ENCODE measurements at places on chromosomes 7 and 10.

GRCh38 chr10:114387784-114388183 lies 16.5 kb downstream of the AFAP1L2 start:
- DNase-seq: no peak

- DNase-seq: no peak
Measured at GRCh38 chr10:91519899-91520514, 109.9 kb downstream of the HECTD2 start.

DNA sequence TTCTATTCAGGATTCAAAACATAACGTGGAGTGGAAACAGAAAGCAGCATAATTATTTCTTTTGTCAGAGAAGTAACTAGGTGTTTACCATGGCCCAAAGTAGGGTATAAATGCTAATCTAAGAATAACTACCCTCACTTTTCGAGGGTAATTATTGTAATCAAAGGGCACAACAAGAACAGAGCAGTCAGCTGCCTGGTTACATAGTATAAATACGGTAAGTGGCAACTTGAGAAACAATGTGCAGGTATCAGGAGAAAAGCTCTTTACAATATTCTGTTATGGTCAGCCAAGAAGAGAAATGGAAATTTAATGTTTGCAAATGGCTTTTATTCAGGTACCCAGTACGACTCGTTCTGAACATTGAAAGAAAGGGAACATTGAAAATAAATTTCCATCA lies 242.0 kb upstream of the NPY start:
- DNase-seq: no peak

GRCh38 chr7:42167206-42167605 lies 69.8 kb downstream of the GLI3 start:
- no peak for DNase-seq

DNA sequence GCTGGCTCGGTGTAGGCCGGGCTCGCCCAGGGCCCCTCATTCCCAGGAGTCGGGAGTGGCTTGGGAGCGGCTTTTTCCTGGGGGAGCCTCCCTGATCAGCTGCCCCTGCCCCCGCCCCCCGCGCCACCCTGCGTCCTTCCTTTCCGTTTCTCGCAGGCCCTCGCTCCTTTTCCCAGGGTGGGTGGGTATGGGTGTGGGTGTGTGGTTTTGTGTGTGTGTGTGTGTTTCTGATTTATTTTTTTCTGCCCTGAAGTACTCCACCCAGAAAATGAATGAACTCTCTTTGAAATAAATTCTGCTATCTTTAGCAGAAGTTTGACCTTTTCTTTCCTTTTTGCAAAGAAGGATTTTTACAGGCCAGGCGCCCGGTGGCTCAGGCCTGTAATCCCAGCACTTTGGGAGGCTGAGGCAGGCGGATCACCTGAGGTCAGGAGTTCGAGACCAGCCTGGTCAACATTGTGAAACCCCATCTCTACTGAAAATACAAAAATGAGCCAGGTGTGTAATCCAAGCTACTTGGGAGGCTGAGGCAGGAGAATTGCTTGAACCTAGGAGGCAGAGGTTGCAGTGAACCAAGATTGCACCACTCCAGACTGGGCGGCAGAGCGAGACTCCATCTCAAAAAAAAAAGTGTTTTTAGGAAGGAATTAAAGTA lies 30.0 kb upstream of the AP5Z1 start:
- DNase-seq: no peak

DNA sequence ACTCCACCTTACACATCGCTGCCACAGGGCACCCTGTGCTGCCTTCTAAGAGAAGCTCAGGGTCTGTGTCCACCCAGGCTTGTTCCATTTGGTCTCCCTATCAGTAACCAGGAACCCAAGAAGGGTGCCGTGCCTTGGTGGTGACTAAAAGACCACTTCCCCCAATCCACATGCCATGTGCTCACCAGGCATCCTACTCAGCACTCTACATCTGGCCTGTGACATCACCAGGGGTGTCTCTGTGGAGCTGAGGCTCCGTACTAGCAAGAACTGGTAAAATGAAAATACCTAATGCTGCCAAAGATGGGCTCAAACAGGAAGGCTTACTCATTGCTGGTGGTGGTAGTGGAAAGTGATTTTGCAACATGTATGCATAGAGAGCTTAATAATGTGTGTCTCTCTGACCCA lies 19.0 kb upstream of the C10orf71 start:
- DNase-seq: no peak

DNA sequence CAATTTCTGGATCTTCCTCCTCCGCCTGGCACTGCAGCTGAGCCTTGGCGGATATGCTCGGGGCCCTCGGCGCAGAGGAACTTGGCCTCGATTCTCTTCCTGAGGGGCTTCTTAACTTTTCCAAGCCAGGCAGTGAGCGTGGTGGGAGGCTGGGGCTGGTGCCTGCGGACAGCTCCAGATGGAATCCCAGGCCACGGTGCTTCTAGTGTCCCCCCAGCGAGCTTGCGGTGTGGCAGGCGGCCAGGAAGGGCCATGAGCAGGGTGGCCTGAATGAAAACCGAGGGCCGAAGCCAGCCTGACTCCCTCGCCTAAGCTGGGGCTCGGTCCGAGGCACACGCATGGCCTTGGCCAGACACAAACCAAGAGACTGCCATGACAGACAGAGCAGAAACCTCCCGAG lies 31.3 kb downstream of the RCC1L start:
- DNase-seq: no peak

GRCh38 chr10:96043893-96044715 lies 721 bp downstream of the CCNJ start:
- peak; percentile 43 for DNase-seq

- no peak for DNase-seq
Measured at GRCh38 chr7:100588438-100588837, 2.3 kb downstream of the FBXO24 start.

DNA sequence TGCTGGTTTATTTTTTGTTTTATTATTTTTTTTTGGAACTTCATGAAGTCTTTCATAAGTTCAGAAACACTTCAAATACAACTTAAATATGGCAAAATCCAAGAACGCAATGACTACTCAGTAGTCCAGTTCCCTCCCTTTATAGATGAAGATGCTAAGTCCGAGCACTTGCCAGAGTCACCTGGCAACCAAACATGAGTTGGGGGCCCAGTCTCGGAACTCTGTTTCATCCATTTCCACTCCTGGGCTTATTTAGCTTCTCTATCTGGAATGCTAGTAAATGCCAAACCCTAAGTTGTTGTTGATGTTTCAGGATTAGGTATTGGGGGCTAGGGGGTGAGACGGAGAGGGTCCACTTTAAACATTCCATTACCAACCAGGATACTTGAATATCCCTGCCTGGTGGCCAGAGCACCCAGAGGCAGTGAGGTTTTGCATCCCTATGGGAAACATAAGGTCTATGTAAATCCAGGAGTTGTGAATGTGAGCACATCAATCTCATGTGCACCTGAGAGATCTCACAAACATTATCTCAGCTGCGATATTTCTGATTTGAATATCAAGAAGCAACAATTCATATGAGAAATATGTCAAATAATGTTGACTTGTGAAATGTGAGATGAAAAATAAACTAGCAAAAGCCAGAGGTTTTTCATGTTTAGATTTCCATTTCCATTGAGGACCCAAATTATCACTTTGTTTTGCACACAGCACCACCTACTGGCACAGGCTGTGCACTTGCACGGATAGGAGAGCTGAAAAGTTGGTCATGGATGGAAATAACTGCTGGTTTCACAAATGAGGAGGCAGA lies 129.3 kb downstream of the PKD1L1 start:
- peak; percentile 70 for DNase-seq

Data from H54 (cell line).